ENCODE measurements at places on chromosomes 1 and 21. TPM values are rescaled to one million over a fixed set of nuclear protein-coding genes. Genes with fewer than 3 reads are reported as not detected.

- no peaks in the 10 kb centered on the region for H3K4me1 ChIP-seq
- no peaks in the 10 kb centered on the region for H3K27me3 ChIP-seq
- no peak for DNase-seq
- no peak overlapping the region for H3K27ac ChIP-seq
- no peak overlapping the region for H3K4me3 ChIP-seq
Observed at GRCh38 chr21:25583370-25584130, 23.7 kb downstream of the MRPL39 start.

DNA sequence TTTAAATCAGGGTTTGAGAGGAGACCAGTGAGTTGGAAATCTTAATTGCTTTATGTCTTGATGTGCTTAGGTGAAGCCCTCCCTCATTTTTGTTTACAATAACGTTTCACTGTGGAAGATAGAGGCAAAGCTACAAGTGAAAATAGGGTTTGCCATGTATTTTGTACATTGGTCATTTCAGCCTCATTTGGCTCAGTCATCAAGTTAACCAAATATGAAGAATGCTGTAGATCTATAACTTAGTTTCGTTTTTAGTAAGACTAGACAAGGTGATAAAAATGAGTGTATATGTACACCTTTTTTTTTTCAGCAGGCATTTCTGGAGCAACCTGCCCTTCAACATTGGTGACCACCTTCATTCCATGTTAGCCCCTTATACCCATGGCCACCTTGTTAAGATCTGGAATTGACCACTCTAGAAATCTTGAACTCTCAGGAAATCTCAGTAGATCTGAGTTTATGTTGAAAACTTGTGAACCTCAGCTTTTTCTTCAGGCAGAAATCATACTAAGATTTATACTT, 2.9 kb downstream of the NFYC start:
- DNase-seq, result no peak
- no peaks in the 10 kb centered on the region for H3K4me1 ChIP-seq
- H3K27me3 ChIP-seq, result no peaks in the 10 kb centered on the region
- no peak overlapping the region for H3K27ac ChIP-seq

DNA sequence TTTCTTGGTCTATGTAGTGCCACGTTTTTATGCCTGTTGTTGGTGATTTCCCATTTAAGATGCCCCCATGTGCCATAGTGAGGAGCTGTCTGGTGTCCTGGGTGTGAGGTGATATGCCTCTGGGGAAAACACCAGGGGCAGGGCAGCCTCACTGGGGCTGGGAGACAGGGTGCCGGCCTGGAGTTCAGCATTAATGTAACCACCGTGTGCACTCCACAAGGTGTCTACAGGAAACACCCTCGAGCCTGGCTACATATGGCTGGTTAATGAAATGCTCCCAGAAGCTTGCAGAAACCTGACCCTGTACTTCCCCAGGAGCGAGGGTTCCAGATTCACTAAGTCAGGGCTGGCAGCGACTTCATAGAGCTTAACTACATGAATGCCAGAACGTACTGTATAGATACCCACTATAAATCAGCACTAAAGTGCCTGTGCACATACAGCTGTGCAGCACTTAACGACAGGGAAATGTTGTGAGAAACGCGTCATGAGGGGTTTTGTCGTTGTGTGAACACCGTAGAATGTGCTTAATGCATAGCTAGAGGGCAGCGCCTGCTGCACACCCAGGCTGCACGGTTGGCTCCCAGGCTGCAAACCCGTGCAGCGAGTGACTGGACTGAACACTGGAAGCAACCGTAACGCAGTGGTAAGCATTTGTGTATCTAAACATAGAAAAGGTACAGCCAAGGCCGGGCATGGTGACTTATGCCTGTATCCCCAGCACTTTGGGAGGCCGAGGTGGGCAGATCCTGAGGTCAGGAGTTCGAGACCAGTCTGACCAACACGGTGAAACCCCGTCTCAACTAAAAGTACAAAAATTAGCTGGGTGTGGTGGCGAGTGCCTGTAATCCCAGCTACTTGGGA, 10.4 kb downstream of the TFF2 start:
- H3K4me1 ChIP-seq, result no peaks in the 10 kb centered on the region
- no peak overlapping the region for H3K27ac ChIP-seq
- H3K27me3 ChIP-seq, result no peaks in the 10 kb centered on the region
- no peaks in the 10 kb centered on the region for H3K36me3 ChIP-seq
- DNase-seq, result no peak
- H3K4me3 ChIP-seq, result no peak overlapping the region

The NEK2 gene
- total RNA-seq, result not detected

The KCNJ10 gene
- not detected for total RNA-seq

Measured in breast epithelium (tissue), 4 donors.